Caco-2 (cell line): ENCODE measurements at places on chromosomes 2 and 18.

DNA sequence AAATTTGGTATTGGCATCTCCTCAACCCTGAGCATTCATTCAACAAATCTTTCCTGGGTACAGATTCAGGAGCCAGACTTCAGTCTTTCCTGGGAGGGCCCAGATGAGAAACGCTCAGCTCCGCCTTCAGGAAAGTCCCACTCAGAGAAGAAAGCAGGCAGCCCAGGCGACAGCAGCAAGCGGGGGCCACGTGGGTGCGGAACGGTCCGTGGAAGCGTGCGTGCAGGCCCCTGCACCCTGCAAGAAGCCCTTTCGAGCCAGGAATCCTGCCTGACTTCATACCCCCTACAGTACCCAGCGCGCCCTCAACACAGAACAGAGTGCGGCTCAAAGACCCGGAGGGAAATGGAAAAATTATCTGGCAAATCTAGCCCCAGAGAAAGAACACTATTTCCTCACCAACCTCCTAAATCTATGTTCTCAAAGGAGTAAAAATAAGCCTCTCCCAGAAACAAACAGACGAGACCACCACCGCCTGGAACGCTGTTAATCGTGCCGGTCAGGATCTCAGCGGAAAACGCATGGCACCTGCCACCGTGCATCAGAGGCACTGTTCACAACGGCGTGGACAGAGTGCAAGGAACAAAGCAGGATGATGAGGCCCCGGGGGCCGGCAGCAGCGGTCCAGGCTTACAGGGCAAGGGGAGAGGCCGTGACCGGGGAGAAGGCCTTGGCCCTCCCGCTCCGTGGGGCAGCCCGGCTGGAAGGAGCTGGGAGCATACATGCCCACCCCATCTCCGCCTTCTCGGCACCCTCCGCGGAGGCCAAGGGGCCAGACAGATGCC lies 318.3 kb downstream of the EIPR1 start:
- DNase-seq: no peak

- DNase-seq: no peak
These were observed 50.3 kb upstream of the B3GNT2 start for GRCh38 chr2:62145478-62146100.

- no peak for DNase-seq
These were observed 430 bp upstream of the CHMP1B start for GRCh38 chr18:11850821-11851145.

GRCh38 chr2:30177956-30178355 lies 31.1 kb downstream of the YPEL5 start:
- no peak for DNase-seq

- no peak for DNase-seq
These were observed 96.7 kb downstream of the DGKD start for GRCh38 chr2:233450864-233451575.

- DNase-seq: no peak
These were observed 156.4 kb downstream of the TMEM18 start for GRCh38 chr2:520663-521340.

- DNase-seq: no peak
These were observed 48.1 kb downstream of the CYRIA start for GRCh38 chr2:16617282-16618266.

DNA sequence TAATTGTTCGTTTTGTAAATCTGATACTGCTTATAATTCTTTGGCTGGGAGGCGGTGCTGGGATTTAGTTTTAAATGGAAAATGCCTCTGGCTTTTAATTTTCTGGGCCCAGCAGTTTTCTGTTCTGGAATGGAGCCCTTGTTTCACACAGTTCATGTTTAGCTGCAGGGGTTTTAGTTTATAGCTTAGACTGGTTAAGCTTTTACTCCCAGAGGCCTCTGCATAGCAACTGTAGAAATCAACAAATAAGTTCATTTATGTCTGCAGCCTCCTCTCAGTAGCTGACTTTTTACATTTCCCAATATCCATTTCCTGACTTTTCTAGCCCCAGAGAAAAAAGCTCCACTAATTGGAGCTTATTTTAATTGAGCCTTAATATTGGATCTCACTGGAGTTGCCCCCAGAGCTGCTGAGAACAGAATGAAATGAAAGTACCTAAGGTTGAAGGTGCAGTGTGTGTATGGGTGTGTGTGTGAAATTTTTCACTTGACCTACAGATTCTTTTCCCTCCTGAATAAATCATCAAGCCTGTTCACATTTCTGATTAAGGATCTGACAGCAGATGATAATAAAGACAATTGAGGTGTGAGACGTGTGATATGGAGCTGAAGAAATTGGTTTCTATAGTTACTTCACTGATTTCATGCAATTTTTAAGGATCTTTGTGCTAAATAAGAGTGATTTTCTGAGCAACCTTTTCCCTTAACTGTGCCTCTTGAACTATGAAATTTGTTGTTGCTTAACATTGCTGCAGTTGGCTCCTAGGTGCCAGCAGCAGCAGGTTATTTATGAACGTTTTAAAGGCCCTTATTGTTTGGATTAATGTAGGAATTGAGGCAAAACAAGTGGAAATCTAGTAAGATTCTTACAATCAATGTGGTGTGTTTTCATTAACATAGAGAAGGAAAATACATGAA lies 109.6 kb downstream of the TAF4B start:
- DNase-seq: no peak
